ENCODE measurements at places on chromosomes 16 and 17. TPM values are rescaled to one million over a fixed set of nuclear protein-coding genes. Genes with fewer than 3 reads are reported as not detected.

ACSM2A gene
- total RNA-seq, result not detected

PLXDC1 gene
- total RNA-seq, result not detected

FSCN2 gene
- 6.3 TPM for total RNA-seq

KRTAP4-6 gene
- not detected for total RNA-seq

C17orf50 gene
- not detected for total RNA-seq

DNA sequence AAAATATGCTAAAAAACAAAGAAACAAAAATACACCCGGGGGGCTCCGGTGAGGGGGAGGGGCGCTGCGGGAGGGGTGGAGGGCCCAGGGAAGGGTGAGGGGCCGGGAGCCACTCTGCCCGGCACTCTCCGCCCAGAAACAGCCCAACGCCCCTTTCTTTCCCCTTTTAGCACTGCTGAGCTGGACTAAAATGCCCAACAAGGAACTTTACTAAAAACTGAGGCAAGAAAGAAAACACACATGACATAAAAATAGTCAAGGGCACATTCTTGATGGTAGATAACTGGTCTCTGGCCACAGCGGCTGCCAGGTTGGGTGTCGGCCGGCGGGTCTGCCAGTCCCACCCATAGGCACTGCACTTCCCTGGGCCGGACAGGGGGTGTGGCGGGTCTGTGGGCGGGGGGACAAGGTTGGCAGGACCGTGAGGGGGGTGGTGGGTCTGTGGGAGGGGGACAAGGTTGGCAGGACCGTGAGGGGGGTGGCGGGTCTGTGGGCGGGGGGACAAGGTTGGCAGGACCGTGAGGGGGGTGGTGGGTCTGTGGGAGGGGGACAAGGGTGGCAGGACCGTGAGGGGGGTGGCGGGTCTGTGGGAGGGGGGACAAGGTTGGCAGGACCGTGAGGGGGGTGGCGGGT is 20.9 kb downstream of the METRNL start:
- no peaks in the 10 kb centered on the region for H3K36me3 ChIP-seq
- H3K27ac ChIP-seq, result no peak overlapping the region
- no peaks in the 10 kb centered on the region for H3K27me3 ChIP-seq
- no peak for DNase-seq

GRCh38 chr16:27368358-27368722 is 33.6 kb upstream of the IL21R start:
- H3K4me3 ChIP-seq, result no peak overlapping the region
- DNase-seq, result no peak
- no peaks in the 10 kb centered on the region for H3K27me3 ChIP-seq
- peaks cover 63% of the 10 kb centered on the region for H3K4me1 ChIP-seq
- peaks cover 10% of the 10 kb centered on the region for H3K36me3 ChIP-seq

DNA sequence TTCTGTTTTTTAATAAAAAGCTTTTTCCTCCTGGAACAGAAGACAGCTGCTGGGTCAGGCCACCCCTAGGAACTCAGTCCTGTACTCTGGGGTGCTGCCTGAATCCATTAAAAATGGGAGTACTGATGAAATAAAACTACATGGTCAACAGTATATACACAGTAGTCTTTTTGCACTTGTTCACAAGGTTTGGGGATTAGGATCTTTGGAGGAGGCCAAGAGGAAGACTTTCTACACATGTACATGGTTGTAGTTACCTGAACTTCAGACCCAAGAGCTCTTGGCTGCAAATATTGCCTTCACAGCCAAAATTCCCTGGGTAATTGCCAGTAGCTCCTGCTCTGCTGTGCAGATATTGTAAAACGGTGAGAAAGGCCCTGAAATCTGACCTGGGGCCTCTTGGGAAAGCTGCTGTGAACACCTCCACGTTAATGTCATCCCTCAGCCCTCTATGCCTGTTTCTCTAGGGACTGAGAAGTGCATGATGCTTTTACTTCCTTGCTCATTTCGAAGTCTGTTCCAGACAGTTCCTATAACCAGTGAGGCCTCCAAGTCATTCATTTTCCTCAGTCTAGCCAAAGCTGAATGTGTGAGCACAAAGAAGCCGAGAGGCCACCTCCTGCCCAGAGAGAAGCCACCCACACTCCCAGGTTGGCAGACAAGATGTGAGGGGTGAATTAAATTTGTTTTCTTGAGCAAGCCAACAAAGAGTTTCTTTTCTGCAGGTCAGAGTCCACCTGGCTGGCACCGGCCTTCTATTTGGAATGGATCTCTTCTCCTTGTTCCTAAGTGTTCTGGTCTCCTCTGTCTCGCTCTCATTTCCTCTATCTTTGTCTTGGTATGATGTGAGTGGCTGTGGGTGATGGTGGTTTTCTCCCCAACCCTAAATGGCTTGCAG is 15.9 kb downstream of the ANKRD40 start:
- no peak for DNase-seq
- no peaks in the 10 kb centered on the region for H3K27me3 ChIP-seq
- peaks cover 38% of the 10 kb centered on the region for H3K36me3 ChIP-seq
- H3K4me1 ChIP-seq, result no peaks in the 10 kb centered on the region
- H3K4me3 ChIP-seq, result no peak overlapping the region

- peak overlapping the region; percentile 76 for H3K4me3 ChIP-seq
- peak; percentile 81 for DNase-seq
- H3K4me1 ChIP-seq, result peaks cover 4% of the 10 kb centered on the region
- H3K27ac ChIP-seq, result peak overlapping the region; percentile 33
These were observed 14.4 kb downstream of the ZNF232 start for GRCh38 chr17:5097101-5097834.

- DNase-seq, result no peak
- H3K27ac ChIP-seq, result no peak overlapping the region
- H3K4me1 ChIP-seq, result peaks cover 17% of the 10 kb centered on the region
- H3K4me3 ChIP-seq, result no peak overlapping the region
These were observed 55.4 kb upstream of the ACSF3 start for GRCh38 chr16:89038221-89038721.

- H3K4me1 ChIP-seq, result no peaks in the 10 kb centered on the region
- H3K36me3 ChIP-seq, result no peaks in the 10 kb centered on the region
- no peaks in the 10 kb centered on the region for H3K27me3 ChIP-seq
- no peak overlapping the region for H3K4me3 ChIP-seq
- no peak for DNase-seq
These were observed 82.4 kb upstream of the SOX9 start for GRCh38 chr17:72038427-72038826.

- no peaks in the 10 kb centered on the region for H3K27me3 ChIP-seq
- no peaks in the 10 kb centered on the region for H3K36me3 ChIP-seq
- H3K27ac ChIP-seq, result no peak overlapping the region
- no peak overlapping the region for H3K4me3 ChIP-seq
These were observed 769.6 kb downstream of the CDH11 start for GRCh38 chr16:64352246-64352645.

DNA sequence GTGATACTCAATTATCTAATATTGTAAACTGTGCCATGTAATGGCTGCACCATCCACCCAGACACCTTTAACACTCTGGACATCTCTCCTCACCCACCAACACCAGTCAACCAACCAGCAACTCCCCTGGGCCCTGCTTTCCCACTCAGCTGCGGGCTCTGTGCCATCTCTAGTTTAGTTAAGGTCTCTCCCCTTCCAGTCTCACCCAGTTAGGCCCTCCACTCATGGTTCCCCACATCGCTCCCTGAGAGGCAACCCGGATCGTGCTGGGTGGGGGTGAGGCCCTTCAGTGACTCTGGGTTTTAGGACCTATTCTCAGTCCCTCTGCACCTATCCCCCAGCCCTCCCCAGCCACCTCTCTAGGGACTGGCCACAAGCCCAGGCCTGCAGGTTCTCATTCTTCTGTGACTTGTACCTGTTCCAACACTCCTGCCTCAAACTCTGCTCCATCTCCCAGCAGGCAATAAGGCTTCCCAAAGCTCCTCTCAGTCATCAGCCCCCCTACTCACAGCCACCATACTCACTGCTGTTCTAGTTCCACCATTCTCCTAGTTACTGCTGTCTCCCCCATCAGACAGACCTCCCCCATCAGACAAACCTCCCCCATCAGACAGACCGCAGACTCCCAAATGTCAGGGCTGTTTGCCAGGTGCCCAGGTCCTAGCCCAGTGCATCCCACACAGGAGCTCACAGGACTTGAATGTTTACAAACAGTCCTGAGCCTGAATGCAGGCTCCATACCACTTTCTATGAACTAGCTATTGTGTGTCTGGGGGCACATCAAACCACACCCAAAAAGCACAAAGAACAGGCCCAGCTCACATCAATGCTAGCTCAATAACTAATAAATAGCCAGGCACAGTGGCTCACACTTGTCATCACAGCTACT is 2.6 kb downstream of the TK2 start:
- H3K36me3 ChIP-seq, result no peaks in the 10 kb centered on the region
- H3K4me3 ChIP-seq, result no peak overlapping the region
- no peak overlapping the region for H3K27ac ChIP-seq
- no peaks in the 10 kb centered on the region for H3K27me3 ChIP-seq
- peaks cover 72% of the 10 kb centered on the region for H3K4me1 ChIP-seq
- no peak for DNase-seq

Data from B cell (primary cell).